Glutamatergic neuron (in vitro differentiated cells): ENCODE measurements at places on chromosomes 2 and 18. TPM values are rescaled to one million over a fixed set of nuclear protein-coding genes. Genes with fewer than 3 reads are reported as not detected.

MC2R gene
- not detected for total RNA-seq

ZNF519 gene
- 18.5 TPM for total RNA-seq

CTAGE1 gene
- not detected for total RNA-seq

CCDC74A gene
- total RNA-seq = 0.54 TPM

CNDP1 gene
- 0.27 TPM for total RNA-seq

GREB1 gene
- 134 TPM for total RNA-seq
